ENCODE measurements at places on chromosomes 11 and 22. TPM values are rescaled to one million over a fixed set of nuclear protein-coding genes. Genes with fewer than 3 reads are reported as not detected.

DNA sequence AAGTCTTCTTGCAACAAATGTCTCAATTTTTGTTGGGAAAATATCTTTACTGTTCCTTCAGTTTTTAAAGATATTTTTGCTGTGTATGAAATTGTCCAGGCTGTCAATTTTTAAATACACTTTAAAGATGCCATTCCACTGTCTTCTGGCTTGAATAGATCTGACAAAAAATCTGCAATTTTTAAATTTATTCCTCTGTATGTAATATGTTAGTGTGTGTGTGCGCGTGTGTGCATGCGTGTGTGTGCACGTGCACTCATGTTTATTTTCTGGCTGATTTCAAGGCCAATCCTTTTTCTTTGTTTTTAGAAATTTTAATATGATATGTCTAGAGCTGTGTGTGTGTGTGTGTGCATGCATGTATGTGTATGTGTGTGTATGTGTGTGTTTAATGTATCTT lies 263.2 kb upstream of the SESN3 start:
- H3K4me1 ChIP-seq, result no peaks in the 10 kb centered on the region
- H3K4me3 ChIP-seq, result no peak overlapping the region
- no peaks in the 10 kb centered on the region for H3K27me3 ChIP-seq
- no peaks in the 10 kb centered on the region for H3K36me3 ChIP-seq
- H3K27ac ChIP-seq, result no peak overlapping the region

DNA sequence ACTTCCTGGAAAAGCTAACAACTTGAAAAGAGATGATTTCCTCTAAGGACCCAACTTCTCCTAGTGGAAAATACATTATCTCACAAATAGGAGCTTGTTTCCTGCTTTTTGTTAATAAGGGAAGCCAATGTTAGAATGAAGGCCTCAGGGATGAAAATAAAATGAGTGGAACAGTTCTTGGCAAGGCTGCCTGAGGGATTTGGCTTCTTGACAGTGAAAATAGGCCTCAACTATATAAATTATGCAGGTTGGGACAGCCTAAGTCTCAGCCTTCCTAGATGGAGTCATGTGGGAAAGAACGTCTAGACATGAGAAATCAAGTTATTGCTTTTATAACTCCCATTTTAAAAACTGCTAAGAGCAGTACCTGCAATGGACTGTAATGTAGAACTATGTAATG lies 92.8 kb upstream of the FIBIN start:
- H3K4me1 ChIP-seq, result no peaks in the 10 kb centered on the region
- H3K4me3 ChIP-seq, result no peak overlapping the region
- H3K36me3 ChIP-seq, result no peaks in the 10 kb centered on the region
- no peak overlapping the region for H3K27ac ChIP-seq

Gene RAC2
- total RNA-seq, result 14.2 TPM

DNA sequence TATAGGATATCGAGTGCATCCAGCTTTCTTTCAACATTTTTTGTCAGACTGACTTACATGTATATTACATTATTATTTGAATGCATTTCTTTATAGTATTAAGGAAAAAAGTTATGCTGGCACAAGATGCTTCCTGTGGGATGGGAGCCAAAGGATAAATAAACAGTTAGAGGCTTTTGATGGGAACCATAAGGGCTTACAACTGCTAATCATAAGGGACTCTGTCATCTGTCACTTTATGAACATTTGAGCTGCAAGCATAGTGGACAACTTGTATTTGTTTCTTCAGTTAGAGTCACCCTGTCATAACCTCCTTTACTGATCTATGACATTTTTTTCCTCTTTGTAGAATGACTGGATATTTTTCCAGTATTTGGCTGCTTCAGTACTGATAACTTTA lies 132.4 kb upstream of the CHORDC1 start:
- H3K4me3 ChIP-seq, result no peak overlapping the region
- H3K36me3 ChIP-seq, result no peaks in the 10 kb centered on the region
- H3K27me3 ChIP-seq, result no peaks in the 10 kb centered on the region

DNA sequence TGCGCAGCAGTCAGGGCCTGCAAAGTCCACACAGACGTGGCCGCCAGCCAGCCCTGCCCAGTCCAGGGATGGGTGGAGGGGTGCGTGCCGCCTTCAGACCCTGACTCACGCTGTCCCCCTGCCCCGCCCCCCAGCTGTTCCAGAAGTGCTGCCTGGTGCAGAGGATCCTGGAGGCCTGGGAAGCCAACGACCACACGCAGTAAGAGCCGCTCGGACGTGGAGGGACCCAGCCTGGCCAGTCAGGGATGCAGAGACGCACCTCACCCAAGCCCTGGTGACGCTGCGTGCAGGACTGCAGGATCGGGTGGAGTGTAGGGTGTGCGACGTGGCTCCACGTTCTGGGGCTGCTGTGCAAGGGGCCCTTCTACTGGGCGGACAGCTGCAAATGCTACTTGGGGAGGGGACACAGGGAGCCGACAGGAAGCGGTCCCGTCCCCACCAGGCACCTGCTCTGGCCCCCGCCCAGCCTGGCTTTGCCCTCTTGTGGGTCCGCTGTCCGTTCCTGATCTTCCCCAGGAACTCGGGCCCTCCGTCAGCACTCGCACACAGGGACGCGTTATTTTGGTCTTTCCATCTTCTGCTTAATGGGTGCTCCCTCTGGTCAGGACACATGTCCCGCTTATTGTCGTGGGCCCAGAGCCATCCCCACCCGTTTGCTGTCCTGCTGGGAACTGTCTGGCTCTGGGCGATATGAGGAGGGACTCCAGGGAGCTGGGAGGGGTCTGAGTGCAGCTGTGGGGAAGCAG lies 42.5 kb downstream of the SBF1 start:
- H3K4me1 ChIP-seq, result no peaks in the 10 kb centered on the region
- H3K4me3 ChIP-seq, result no peak overlapping the region
- no peaks in the 10 kb centered on the region for H3K27me3 ChIP-seq
- DNase-seq, result no peak
- H3K36me3 ChIP-seq, result peaks cover 66% of the 10 kb centered on the region

DNA sequence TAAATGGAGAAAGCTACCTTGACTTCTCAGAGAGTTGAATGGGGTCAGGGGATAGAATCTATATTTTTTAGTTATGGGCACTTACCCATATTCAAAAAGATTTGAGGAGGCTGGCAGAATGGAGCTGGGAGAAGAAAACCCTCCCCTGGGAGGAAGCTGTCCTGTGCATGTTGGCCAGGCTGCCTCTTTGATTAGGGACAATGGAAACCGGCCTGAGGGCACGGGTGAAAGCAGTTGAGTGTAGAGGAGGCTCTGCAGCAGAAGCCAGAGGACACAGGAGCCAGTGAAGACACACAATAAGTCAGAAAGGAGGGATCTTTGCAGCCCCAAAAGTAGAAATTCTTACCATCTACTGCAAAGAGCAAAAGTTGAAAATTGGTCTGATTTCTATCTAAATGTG lies 66.6 kb upstream of the B3GAT1 start:
- no peaks in the 10 kb centered on the region for H3K36me3 ChIP-seq
- no peak for DNase-seq
- peaks cover 4% of the 10 kb centered on the region for H3K27me3 ChIP-seq
- H3K4me3 ChIP-seq, result no peak overlapping the region
- no peaks in the 10 kb centered on the region for H3K4me1 ChIP-seq

Gene ABTB2
- total RNA-seq, result 0.58 TPM

DNA sequence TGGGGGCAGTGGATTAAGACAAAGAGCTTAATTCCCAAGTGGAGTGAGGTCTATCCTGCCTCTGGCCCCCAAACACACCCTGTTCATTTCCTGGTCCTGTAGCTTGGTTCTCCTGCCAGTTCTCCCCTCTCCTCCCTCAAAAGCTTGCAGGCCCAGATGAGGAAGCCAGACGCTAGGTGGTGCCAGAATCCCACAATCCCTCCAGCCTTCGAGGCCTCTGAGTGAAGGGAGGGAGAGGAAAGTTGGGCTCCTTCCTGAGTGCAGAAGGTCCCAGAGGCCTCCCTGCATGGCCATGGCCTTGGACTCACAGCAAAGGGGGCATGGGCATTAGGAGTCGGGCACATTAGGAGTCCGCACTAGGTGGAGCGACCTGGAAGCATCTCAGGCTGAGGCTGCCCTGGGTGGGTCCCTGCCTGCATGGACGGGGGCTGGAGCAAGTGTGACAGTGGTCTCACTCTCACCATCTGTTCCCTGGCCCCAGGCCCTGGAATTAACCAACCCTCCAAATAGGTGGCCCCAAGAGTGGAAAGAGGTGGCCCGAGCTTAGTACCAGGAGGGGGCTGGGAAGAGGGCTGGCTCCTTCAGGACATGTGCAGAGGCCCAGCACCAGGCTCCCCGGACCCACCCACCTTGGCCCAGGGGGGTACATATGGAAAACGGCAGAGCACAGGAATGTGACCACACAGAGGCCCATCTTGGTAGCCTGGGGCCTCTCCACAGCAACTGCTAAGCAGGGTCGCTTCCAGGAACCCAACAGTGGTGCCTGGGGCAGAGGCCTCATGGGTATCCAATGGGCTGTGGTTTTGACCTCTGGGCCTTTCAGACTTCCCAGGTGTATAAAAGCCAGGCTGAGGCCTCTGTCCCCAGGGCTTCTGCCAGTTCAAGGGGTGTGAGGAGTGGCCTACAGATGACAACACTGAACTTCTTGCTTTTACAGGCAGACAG lies 5.2 kb downstream of the FXYD2 start:
- peak; percentile 66 for DNase-seq
- no peaks in the 10 kb centered on the region for H3K36me3 ChIP-seq
- peaks cover 14% of the 10 kb centered on the region for H3K27me3 ChIP-seq
- H3K27ac ChIP-seq, result no peak overlapping the region

Gene PHETA2
- total RNA-seq, result 30.1 TPM

- H3K27ac ChIP-seq, result no peak overlapping the region
- no peak overlapping the region for H3K4me3 ChIP-seq
- H3K4me1 ChIP-seq, result peaks cover 7% of the 10 kb centered on the region
- H3K27me3 ChIP-seq, result no peaks in the 10 kb centered on the region
- DNase-seq, result no peak
Observed at GRCh38 chr22:41360126-41360525, 21.6 kb upstream of the TEF start.

DNA sequence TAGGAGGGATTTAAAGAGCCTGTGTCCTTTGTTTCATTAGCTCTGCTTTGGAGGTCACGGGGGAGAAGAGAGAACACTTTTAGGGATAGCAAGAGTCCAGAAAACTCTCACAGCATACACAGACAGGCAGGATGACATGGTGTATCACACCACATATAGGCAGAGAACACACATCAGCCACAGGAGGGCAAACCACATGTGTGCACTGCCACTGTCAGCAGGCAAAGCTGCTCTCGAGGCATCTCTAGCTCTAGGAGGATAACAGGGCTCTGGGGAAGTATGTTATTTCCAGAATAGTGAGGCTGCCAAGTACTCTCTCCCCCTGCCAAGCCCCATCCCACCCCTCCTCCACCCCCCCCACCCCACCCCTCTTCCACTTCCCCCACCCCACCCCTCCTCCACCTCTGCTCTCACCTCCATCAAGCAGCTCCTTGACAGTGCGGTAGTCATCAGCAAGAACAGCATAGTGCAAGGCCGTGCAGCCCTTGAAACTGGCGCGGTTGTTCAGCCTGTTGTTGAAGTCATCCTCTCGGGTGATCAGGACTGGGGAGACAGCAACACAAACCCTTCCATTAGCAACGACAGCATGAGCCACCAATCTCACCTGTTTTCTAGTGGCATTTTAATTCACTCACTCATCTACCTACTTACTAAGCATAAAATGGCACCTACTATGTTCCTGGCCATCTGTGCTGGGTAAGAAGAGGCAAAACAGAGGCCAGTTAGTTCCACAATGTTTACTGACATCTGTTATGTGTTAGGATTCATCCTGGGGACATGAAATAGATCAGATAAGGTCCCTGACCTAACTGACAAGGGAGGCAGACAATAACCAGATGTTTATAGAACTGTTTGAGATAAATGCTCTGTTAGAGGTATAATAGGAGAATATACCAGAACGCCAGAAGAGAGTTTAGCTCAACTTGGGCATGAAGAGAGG lies 75.6 kb downstream of the CLPB start:
- no peak for DNase-seq
- no peak overlapping the region for H3K27ac ChIP-seq
- H3K4me3 ChIP-seq, result no peak overlapping the region
- H3K4me1 ChIP-seq, result no peaks in the 10 kb centered on the region
- no peaks in the 10 kb centered on the region for H3K27me3 ChIP-seq

DNA sequence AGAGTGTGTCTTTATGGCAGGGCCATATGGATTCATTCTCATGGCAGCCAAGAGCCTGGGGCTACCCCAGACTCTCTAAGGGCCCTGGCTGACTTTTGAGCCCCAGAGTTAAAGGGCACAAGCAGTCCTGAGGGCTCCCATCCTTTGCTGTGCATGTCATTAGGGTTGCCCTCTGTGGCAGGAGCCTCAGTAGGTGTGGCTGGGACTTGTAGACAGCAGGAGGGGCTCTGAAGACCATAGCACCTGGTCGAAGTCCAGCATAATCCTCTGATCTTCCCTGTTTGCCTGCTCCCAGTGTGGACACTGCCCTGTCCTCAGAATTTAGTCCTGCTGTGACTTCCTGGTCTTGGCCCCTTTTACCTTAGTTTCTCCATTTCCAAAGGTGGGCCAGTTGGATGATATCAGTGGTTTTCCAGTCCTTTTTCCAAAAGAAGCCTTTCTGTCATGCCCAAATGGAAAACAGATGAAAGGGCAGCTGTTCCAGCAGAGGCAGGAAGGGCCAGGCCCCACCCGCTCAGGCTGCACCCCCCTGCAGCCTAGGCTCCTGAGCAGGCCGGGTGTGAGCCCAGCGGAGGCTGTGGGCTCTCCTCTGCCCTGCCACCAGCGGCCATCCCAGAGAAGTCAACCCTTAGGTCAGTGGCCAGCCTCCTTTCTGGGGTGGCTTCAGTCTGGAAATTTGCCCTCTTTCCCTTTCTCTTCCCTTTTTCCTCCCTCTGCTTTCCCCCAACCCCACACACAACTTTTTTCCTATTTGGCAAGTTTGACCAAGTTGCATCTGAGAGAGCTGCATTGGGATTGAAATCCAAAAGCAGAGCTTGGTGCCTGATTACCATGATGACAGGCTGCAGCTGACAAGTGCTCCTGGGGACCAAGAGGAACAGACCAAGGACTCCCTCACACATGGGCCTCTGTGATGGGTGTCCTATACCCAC lies 32.8 kb upstream of the SUSD2 start:
- peaks cover 14% of the 10 kb centered on the region for H3K36me3 ChIP-seq
- peak overlapping the region; percentile 86 for H3K27ac ChIP-seq

- no peaks in the 10 kb centered on the region for H3K36me3 ChIP-seq
- H3K27me3 ChIP-seq, result no peaks in the 10 kb centered on the region
- H3K4me1 ChIP-seq, result no peaks in the 10 kb centered on the region
- no peak overlapping the region for H3K27ac ChIP-seq
- DNase-seq, result no peak
Observed at GRCh38 chr11:125532668-125533067, 36.6 kb upstream of the FEZ1 start.

GRCh38 chr11:98944461-98944860 lies 76.3 kb upstream of the CNTN5 start:
- DNase-seq, result no peak
- H3K36me3 ChIP-seq, result no peaks in the 10 kb centered on the region
- no peak overlapping the region for H3K27ac ChIP-seq
- H3K4me3 ChIP-seq, result no peak overlapping the region
- no peaks in the 10 kb centered on the region for H3K27me3 ChIP-seq

DNA sequence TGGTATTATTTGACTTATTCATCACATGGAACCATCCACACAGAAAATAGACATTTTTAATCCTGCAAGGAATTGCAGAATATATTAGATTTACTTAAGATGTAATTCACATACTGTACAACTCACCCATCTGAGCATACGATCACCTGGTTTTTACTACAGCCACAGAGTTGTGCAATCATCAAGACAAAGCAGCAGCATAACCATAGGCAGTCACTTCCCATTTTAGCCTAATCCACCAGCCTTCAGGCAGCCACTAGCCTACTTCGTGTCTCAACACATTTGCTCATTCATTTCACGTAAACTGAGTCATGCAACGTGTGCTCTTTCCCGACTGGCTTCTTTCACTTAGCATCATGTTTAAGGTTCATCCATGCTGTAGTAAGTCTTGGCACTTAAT lies 23.0 kb downstream of the PIWIL3 start:
- H3K27me3 ChIP-seq, result no peaks in the 10 kb centered on the region
- no peak overlapping the region for H3K27ac ChIP-seq
- H3K4me3 ChIP-seq, result no peak overlapping the region
- DNase-seq, result no peak
- no peaks in the 10 kb centered on the region for H3K4me1 ChIP-seq

Gene KRTAP5-1
- total RNA-seq, result not detected

Measured in stomach (tissue), 19 donors.